ENCODE measurements at places on chromosomes 4 and X. TPM values are rescaled to one million over a fixed set of nuclear protein-coding genes. Genes with fewer than 3 reads are reported as not detected.

Gene CFAP299
- polyA plus RNA-seq, result 1.2 TPM

Gene ADH1A
- polyA plus RNA-seq, result 0.42 TPM

Gene PAGE2B
- polyA plus RNA-seq, result not detected

Gene HTN3
- not detected for polyA plus RNA-seq

Gene GLOD5
- 1.4 TPM for polyA plus RNA-seq

Gene MAB21L2
- polyA plus RNA-seq, result not detected

Gene MAGEA9B
- not detected for polyA plus RNA-seq

Gene ITIH6
- polyA plus RNA-seq, result not detected

Data from renal cortex interstitium (tissue), 15 donors.